ENCODE measurements at places on chromosomes 1 and 21.

GRCh38 chr1:182633657-182634281 lies 29.6 kb upstream of the RGS16 start:
- DNase-seq: no peak

DNA sequence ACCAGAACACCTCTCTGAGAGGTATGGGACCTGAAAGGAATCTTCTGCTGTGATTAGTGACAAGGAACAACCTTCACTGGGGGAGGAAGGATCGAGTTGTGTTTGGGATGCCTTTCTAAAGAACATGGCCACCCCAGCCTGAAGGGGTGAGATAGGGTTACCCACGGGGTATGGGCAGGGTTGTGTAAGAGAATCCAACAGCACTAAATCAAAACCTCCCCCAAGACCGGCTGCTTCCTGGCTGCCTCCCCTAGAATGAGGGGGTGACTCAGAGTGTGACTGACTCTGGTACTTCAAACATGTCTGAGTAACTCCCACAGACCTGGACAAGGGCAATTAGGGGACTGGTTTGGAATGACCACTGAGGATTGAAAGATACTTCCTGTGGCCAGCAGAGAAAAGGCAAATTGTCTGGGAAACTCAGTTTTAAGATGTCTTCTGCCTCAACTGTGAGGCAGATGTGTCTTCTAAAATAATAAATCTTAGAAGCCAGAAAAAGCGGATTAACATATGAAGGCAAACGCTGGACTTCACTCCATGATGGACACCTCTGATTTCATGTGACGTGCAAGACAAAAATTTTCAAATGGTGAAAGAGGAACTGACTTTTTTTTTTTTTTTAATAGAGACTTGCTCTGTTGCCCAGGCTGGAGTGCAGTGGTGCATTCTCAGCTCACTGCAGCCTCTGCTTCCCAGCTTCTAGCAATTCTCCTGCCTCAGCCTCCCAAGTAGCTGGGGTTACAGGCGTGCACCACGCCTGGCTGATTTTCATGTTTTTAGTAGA lies 6.7 kb upstream of the PTPN14 start:
- DNase-seq: no peak

DNA sequence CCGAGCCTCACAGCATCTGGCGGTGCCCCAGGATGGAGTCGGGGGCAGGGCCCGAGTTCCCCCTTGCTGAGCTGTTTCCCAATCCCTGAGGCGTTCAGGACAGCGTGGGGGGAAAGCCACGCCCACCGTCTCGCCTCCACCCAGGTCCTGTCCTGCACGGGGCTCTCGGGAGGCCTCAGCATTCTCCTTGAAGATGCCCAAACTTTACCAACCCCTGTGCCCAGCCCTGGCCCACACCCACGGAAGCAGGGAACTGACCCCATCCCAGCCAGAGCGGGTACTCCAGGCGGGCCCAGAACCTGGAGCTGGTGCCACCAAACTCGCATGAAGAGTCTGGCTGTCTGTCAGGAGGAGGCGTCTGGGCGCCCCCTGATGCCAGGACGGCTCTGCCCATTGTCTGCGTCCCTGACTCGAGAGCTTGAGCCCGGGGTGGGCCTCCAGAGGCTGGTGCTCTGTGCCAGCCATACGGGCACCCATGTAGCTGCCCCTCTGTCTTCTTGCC lies 35.3 kb upstream of the POFUT2 start:
- no peak for DNase-seq

DNA sequence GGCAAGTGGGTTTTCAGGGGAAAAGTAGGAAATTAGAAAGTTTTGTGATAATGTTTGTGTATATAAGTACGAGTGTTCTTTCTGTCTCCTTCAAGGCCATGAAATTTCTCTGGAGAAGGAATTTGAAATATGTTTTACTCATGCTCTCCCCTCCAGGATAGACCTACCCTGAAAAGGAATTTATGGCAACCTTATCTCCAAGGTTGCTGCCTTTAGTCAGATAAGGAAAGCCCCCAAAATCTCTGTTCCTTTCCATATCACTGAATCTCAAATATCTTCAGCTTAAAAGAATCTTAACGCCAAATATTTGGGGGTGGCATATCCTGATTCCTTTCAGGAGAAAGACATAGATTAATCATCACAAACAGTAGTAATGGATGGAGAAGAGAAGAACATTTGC lies 499 bp upstream of the C4BPB start:
- no peak for DNase-seq

DNA sequence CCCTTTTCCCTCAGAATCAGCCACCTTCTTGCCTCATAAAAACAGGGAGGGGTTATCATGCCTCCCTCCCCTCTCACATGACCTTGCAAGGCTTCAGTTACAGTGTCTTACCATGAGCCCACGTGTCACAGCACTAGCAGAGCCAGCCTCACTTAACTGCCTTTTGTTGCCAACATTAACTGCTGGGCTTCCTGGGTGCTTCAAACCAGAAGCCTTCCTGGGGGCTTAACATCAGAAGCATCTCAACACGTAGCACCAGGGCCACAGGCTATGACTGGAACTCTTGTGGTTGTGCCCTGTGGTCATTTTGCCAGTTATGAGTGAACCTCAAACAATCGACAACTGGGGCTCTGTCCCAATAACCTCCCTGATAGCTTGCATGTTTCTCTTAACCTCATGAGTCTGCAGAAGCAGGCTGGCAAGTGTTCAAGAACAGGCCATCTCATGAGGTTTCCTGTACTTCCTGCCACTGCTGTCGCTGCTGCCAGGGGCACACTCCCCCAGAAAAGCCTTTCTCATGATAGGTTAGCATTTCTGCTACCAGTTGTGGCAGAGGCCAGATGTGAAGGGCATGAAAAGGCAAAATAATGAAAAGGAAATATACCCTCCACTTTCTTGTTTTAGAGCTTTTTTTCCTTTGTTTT lies 132.2 kb downstream of the GLUL start:
- peak; percentile 27 for DNase-seq

DNA sequence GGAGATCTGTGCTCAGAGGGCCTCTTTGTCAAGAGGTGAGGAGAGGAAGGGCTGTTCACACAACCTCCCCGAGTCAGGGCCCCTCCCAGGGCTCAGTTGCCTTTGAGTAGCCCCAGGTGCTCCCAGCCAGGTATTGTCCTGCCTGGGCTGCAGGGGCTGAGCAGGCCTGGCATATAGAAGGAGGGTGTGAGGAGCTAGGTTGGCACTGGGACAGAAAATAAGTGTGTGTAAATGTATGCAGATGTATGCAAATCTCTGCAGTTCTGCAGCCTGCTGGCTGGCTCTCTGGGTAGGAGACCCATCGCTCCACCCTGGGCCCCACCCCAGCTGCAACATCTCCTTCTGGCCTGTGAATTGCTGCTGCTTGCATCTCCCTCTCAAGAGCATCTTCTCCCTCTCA lies 52.4 kb downstream of the NAV1 start:
- no peak for DNase-seq

DNA sequence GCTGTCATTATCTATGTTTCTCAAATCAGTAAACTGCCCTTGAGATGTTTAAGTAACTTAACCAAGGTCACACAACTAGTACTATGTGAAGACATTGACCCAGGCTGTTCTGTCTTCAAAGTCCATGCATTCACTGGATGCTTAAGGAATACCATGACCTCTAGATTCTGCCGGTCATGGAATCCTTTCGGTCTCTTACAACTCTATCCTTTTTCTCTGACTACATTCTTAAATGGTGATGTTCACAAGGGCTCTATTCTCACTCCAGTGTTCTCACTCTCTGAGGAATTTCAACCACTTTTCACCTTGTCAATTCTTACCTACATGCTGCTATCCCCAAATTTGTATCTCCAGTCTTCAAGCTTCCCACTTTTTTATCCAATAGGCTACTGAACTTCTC lies 15.2 kb downstream of the CRYZ start:
- DNase-seq: no peak

DNA sequence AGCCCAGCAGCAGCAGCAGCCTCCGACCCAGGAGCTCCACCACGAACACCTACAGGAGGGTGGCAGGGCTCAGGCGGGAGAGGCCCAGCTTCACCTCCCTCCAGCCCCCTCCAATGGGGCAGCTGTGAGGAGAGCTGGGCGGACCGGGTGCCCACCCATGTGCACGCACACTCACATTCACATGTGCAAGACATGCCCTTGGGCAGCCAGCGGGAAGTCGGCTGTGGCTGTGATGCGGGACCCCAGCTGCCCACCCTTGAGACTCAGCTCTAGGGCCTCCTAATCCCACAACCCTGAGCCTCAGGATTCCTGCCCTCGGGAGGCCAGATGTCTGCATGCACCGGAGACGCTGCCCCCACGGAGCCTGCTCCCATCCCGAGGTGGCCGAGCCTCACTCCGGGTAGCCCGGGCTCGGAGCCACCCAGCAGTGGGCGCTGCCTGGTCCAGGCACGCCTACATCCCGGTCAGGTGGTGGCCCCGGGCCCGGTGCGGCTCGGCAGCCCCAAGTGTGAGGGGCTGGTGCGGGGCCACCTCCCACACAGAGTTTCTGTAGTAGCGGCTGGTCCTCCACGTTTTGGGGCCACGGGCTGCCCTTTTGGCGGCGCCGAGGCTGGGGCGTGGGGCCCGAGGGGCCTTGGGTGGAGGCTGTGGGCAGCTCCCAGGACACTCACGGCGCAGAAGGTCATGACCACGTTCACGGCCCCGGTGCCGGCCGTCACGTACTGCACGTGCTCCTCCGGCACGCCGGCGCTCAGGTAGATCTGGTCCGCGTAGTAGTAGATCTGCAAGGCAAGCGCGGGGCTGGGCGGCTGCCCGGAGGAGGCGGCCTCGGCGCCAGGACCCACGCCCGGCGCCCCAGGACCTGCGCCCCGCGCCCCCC lies 12.9 kb upstream of the SLC2A7 start:
- no peak for DNase-seq

DNA sequence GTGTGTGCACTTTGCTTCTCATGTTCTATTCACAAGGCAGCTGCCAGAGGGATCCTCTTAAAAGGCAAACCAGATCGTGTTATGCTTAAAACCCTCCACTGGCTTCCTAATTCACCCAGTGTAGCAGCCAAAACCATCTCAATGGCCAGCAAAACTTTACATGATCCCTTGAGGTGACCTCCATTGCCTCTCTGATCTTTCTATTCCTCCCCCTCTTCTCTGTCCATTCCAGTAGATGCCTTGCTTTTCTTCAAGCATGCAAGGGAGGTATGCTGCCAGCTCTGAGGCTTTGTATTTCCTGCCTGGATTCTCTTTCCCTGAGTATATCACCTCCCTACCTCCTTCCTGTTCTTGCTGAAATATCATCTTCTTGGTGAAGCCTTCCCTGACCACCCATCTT lies 93.2 kb upstream of the KCNK2 start:
- DNase-seq: no peak

All from stimulated activated CD8-positive, alpha-beta memory T cell treated with anti-CD3 and anti-CD28 coated beads, Interleukin-2, amount 100 ng/mL, for 1 hour (primary cell).